ENCODE measurements at places on chromosomes 1 and 21. TPM values are rescaled to one million over a fixed set of nuclear protein-coding genes. Genes with fewer than 3 reads are reported as not detected.

The SPRR2A gene
- polyA plus RNA-seq, result not detected

The ATAD3C gene
- polyA plus RNA-seq, result not detected

The SERINC2 gene
- 61.3 TPM for polyA plus RNA-seq

DNA sequence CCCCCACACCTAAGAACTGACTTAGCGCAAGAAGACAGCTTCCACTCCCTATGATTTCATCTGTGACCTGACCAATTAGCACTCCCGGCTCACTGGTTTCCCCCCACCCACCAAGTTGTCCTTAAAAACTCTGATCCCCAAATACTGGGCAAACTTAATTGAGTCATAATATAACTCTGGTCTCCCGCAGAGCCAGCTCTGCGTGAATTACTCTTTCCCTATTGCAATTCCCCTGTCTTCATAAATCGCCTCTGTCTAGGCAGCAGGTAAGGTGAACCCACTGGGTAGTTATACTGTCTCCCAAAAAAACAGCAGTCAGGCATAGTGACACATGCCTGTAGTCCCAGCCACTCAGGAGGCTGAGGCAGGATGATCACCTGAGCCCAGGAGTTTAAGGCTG, 36.9 kb downstream of the ZBTB8OS start:
- no peak for DNase-seq

GRCh38 chr1:23558140-23558871, 995 bp downstream of the ID3 start:
- DNase-seq, result no peak

GRCh38 chr1:226586650-226587422, 38.3 kb downstream of the STUM start:
- no peak for DNase-seq

DNA sequence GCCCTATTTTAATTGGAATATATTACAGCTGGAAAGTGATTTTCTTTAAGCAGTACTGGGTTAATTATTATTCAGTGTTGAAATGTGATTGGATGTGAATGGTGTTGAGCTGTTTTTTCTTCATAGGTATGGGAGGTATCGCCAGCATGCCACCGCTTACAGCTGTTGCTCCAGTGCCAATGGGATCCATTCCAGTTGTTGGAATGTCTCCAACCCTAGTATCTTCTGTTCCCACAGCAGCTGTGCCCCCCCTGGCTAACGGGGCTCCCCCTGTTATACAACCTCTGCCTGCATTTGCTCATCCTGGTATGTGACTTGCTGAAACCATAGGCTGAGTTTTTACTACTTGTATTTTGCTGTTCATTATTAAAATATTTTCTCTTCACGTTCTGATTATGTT, 107.7 kb downstream of the ITSN1 start:
- no peak for DNase-seq

- no peak for DNase-seq
These were observed 42.7 kb downstream of the GJA5 start for GRCh38 chr1:147717706-147718097.

Data from AG04450 (cell line).